Stimulated activated CD8-positive, alpha-beta memory T cell treated with anti-CD3 and anti-CD28 coated beads, Interleukin-4, amount 100 ng/mL, for 4 hours (primary cell): ENCODE measurements at places on chromosomes 12 and 14.

DNA sequence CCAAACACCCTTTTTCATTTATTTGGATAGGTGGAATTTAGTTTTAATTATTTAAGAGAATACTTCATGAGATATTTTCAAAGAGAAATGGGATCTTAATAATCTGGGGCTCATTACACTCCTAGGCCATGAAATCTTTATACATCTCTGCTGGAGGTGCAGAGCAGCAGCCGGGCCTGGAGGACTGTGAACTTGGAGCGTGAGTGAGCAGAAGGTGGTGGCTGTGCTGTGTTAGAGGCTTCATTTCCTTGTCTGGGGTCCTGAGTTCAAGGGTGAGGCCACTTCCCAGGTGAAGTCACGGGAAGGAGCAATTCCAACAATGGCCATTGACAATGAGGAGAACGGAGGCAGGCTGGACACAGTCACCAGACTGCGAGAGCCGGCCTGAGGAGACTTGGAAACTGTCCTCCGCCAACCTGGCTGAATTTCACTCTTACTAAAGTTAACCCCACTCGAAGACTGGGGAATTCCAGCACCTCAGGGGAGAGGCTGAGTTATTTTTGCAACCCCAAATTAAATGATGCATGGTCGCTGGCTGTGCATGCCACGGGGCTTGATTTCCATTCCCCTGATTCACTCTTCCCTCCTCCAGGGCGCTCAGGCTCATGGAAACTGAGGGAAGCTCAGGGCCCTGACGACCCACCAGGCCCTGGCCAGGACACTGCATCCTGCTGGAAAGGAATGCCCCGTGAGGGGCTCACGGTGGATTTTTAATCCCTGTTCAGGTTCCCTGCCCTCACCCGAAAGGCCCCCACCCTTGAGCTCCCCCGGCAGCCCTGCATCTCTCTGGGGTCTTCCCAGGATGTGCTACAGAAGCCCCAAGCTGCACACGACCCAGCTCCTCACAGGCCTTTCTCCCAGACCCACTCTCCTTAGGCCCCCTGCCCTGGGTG is 22.6 kb upstream of the TRAF3 start:
- no peak for DNase-seq

DNA sequence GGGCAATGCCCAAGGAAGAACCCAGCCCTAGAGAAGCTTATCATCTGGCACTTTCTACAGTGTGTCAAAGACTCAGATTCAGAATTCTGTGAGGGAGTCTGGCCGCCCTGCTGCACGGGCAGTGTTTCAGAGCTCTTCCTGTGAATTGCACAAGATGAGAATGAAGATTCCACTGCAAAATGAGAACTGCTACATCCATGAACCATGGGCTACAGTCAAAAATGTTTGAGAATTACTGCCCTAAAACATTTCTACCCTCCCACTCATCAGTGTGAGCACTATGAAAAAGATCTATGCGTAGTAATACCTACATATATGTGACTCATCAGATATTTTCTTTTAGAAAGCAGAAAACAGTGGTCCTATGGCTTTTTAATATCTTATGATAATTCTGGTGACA is 104.0 kb downstream of the STAB2 start:
- DNase-seq = no peak

DNA sequence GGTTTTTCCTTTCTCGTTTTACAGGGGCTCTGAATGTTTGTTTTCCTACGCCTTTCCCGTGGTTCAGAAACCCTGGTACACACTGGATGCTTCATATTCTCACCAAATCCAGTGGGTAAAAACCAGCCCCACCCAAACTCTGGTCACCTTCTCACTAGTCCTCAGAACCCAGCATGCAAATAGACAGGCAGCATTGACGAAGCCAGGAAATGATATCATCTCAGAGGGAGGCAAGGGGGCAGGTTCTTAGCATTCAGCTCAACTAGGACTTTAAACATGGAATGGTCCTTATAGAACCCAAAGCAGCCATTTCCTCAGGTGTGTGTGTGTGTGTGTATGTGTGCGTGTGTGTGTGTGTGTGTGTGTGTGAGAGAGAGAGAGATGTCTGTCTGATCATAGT is 142.0 kb downstream of the KCNK10 start:
- DNase-seq = no peak

- no peak for DNase-seq
Measured at GRCh38 chr12:112347581-112347982, 34.6 kb downstream of the HECTD4 start.

- DNase-seq = no peak
Measured at GRCh38 chr14:65257425-65257824, 155.1 kb upstream of the FUT8 start.

- no peak for DNase-seq
Measured at GRCh38 chr12:20474016-20474415, 105.7 kb downstream of the PDE3A start.

DNA sequence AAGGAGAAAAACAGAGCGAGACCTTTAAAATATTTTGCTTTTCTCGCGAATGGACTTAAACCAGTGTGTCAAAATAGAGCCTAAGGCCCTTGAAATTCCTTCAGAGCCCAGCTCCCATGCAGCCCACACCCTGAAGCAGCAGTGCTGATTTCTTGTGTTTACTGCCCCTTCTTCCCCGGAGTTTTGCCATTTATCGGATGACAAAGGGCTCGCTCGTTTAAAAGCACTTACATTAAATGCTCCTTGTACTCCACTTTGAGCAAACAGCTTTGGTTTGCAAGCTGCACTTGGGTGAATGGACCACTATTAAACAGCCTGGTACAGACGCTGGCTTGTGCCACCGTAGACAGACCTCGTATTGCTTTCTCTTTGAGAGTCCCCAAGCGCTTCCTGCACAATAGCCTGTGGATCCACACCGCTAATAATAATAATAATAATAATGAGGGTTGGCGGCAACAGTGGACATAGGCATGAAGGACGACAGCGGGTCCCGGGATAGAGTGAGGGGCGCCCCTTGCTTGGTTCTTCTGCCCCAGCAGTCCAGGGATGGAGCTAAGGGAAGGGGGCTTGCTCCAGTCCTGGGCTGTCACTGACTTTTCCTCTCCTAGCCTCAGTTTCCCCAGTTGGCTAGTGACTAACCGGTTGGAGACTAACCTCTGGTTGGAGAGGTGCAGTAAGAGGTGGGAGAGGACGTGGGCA is 6.6 kb downstream of the DLK1 start:
- no peak for DNase-seq

- no peak for DNase-seq
Measured at GRCh38 chr12:7162691-7163114, 26.8 kb upstream of the PEX5 start.

DNA sequence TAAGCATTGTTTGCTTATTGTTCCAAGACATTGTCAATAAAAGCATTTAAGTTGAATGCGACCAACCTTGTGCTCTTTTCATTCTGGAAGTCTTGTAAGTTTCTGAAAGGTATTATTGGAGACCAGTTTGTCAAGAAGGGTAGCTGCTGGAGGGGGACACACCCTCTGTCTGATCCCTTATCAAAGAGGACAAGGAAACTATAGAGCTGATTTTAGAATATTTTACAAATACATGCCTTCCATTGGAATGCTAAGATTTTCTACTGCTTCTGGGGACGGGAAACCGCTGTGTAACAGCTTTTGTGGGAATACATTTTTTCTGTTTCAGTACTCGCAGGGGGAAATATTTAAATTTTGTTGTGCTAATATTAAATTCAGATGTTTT is 3.5 kb downstream of the FOS start:
- no peak for DNase-seq

GRCh38 chr12:6274231-6275221 is 36.0 kb upstream of the PLEKHG6 start:
- DNase-seq = no peak

GRCh38 chr12:124564971-124565491 is 2.4 kb downstream of the NCOR2 start:
- DNase-seq = no peak

GRCh38 chr14:55052269-55052930 is 953 bp downstream of the MAPK1IP1L start:
- DNase-seq = no peak

DNA sequence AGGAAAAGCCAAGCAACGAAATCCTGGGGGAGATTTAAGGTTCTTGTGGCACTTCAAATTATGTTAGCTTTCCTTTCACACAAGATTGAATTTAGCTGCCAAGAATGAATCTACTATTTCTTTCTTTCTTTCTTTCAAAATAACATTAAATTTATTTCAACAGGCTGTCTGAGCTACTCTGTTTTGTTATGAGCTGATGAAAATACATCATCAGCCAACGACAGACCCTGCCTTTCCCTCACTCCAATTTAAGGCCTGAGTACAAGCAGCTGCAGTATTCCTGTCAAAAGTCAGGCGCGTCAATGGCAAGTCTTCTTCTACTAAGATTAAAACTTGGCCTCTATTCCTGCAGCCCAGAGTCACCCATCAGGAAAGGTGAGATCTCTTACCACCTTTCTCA is 347.7 kb upstream of the FLRT2 start:
- DNase-seq = no peak

DNA sequence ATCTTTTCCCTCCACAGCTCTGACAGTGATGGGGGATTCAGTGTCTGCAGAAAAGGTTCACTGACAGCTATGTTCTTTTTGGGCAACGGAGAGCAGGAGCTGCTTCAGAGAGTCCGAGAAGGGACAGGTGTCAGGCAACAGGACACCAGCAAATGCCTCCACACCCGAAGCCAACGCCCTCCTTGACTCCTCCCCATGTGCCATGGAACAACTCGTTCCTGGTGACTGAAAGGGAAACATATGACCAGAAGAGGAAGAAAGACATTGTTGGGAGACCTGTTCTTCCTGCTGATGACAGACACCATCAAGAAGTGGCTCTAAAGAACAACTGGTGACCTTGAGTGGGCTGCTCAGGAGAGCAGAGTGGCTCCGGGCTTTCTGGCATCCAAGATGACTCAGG is 172.3 kb upstream of the NOS1 start:
- DNase-seq = no peak

GRCh38 chr12:124558313-124558712 is 9.1 kb downstream of the NCOR2 start:
- DNase-seq = no peak

DNA sequence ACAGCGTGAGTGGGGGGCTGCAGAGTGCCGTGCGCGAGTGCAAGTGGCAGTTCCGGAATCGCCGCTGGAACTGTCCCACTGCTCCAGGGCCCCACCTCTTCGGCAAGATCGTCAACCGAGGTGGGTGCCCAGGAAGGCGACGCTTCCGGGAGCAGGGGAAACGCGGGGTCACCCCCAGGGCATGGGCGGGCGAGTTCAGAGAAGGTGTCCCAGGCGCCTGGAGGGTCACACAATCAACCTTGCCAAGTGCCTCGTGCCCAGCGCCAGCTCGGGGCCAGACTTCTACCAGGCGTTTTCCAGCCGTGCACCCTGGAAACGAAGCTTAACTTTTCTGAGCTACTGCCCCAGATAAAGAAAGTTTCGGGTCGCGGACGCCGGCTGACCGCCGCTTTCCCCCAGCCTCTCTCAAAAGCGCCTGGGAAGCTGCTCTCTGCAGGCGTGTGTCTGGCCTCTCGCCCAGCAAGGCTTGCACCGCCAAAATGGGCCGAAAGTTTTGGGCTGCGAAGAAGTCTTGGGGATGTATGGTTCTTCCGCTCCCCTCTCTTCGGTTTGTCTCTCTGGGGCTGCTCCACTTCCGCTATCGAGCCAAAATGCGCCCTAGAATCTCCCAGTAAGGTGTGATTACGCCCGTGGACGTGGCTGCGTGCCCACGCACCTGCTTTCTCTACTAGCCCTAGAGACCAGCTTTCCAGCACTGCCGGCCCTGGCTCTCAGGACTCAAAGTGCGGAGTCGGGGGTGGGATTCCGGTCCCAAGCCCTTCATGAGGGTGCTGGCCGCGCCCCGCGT is 1.7 kb downstream of the WNT1 start:
- no peak for DNase-seq

- peak; percentile 62 for DNase-seq
Measured at GRCh38 chr14:91228112-91229004, 16.1 kb downstream of the GPR68 start.

GRCh38 chr14:61839507-61839906 is 77.3 kb downstream of the SNAPC1 start:
- DNase-seq = no peak

DNA sequence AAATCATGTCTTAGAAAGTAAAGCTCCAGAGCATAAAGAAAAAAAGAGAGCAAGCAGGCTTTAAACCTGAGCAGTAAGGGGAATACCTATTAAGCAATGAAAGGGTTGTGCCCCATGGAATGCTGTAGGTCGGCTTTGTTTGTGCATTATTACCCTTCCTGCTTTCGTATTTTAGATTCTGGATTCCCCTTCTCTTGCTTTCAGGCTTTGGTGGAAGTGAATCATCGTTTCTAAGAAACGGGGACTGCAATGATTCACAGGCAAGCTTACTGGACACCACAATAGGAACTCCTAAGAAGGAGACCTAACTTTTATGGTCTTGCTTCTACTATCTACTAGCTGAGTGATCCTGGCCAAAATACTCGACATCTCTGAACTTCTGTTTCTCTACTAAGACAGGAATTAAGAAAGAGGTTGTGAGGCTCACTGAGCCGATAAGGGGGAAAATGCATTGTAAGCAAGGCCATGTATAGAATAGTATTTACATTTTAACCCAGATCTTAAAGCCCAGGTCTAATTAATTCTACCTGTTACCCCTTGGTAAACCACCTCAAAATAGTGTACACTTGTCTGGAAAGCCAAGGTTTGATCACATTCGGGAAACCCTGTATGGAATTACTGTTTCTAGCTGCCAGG is 1.2 kb upstream of the BMAL2 start:
- no peak for DNase-seq

DNA sequence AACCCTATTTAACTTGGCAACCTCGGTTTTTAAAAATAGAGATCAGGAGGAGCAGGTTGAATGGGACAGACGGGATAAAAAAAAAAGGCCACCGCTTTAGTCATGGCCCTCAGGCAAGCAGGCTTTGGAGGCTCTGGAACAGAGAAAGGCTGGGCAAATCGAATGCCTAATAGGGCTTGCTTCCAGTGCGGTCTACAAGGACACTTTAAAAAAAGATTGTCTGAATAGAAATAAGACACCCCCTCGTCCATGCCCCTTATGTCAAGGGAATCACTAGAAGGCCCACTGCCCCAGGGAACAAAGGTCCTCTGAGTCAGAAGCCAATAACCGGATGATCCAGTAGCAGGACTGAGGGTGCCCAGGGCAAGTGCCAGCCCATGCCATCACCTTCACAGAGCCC is 265.8 kb downstream of the CPNE8 start:
- no peak for DNase-seq

GRCh38 chr14:105529319-105529568 is 2.9 kb downstream of the TMEM121 start:
- no peak for DNase-seq

GRCh38 chr12:83559650-83560049 is 872.9 kb downstream of the TMTC2 start:
- no peak for DNase-seq

GRCh38 chr12:114700392-114701103 is 16.6 kb upstream of the TBX3 start:
- no peak for DNase-seq

DNA sequence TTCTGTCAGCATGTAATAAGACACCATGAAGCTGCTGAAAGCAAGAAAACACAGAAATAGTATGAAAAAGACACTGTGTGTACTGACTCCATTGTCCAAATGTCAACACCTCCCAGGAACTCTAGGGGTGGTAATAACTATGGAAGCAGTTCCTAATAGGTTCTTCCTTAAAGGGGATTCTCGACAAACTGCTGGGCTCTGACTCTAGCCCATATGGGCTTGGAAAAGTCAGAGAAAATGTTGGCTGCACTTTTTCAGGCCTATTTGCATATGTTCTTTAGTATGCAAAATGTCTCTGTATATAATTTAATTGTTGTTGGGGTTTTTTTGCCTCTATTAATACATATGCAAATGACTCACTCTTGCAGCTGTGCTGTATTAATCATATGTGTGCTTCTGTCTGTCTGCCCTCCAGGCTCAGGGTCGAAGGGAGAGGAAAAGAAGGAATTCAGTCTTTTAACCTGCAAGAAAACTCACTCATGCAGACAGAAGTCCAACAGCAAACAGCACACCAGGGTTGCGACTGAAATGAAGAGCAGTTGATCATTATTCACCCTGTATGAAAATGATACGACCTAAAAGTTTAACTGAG is 317.6 kb downstream of the SOX5 start:
- DNase-seq = no peak
